A549 (cell line): ENCODE measurements at places on chromosomes 1 and 21.

- DNase-seq: peak; percentile 35
Observed at GRCh38 chr1:53811414-53811851, 26.7 kb downstream of the NDC1 start.

DNA sequence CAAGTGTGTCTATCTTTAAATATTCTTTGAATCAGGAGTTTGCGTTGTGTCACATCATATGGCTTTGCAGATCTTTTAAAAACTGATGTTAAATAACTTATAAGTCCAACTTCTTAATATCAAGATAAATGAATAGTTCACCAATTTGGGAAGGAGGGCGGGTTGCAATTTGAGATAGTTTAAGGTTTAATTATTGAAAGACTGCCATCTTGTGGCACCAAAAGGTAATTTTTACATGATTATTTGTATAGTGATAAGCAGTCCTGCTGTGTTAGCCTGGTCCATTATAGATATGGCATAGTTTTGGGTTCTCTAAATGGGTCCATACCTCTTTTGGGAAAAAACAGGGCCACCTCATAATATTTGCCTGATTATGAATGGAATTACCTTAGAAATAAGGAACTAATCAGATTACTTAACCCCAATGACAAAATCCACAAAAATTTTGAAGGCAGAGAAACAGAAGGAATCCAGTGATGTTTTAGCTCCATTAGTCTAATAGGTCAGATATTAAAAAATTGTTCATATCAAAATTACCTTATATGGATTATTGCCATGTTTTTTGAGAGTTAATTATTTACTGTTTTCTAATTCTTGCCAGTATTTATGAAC, 64.3 kb downstream of the PRKAA2 start:
- peak; percentile 19 for DNase-seq

DNA sequence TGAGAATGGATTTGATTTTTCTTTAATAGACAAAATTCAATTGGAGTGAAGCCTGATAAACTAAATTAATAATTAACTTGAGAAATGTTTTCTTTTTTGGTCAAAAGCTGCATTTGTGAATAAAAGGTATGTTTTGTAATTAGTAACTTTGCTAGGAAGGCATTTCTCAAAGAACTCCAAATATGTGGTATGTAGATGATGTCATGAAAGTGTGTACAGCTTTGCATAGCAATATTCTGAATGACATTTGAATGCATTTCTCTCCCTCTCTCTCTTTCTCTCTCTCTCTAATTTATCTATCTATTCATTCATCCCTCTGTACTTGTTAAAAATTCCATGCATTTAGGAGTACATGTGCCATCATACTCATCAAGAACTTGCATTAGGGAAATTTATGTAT, 109.1 kb upstream of the ADAMTS5 start:
- no peak for DNase-seq

- no peak for DNase-seq
Observed at GRCh38 chr1:22888320-22889075, 84.2 kb downstream of the LACTBL1 start.

DNA sequence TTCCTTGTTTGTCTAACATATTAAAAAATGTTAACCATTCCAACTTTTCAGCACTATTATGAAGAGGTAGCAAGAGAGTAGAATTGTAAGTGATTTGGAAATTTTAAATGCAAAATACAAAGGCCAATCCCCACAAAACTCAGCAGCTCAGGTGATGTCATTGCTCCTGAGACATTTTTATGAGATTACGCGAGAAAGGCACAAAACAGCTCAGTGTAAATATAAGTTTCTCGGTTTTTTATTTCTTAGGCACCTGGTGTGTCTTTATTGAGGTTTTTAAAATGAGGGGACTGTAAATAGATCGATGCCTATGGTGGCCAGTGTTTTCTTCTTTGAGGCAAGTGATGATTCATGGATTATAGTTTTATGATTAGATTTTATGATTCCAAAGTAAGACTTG, 6.1 kb downstream of the ABCG1 start:
- DNase-seq: no peak

- peak; percentile 80 for DNase-seq
Observed at GRCh38 chr1:40944326-40944725, 35.2 kb upstream of the CTPS1 start.

DNA sequence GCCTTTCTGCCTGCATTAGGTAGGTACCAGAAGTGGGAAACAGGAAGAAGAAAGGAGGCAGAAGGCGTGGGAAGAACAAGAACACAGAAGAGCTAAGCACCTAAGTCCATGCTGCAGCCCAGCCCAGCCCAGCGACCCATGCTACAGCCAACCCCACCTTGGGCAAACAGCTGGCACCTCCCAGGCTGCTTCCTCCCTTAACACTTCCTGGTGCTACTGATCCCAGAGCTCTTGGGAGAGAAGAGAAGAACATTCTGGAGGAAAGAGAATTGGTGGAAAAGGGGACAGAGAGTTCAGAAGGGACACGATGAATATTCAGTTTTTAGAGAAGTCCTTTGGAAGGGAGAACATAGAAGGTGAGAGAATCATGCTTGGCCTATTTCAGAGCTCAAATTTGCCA, 28.5 kb downstream of the PLEKHA6 start:
- peak; percentile 82 for DNase-seq

DNA sequence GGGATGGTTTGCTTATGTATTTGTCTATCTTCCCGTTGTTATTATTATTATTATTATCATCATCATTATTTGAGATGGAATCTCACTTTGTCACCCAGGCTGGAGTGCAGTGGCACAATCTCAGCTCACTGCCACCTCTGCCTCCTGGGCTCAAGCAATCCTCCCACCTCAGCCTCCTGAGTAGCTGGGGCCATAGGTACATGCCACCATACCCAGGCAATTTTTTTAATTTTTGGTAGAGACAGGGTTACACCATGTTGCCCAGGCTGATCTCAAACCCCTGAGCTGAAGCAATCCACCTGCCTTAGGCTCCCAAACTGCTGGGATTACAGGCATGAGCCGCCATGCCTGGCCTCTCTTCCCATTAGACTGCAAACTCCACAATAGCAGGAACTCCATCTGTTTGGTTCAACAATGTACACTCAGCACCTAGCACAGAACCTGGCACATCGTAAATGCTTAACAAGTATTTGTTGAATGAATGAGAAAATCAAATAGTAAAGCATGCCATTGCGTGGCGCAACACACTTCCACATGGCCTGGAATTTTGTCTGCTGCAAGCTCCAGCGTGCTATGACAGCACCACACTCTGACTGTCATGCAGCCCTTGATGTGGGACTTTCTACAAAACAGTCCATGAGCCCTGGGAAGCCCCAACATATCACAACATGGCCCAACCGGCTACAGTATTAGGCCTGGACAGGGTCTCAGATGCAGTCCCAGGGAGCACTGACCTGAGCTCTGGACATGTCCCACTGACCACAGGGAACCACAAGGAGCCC, 3.8 kb upstream of the TINAGL1 start:
- DNase-seq: no peak

DNA sequence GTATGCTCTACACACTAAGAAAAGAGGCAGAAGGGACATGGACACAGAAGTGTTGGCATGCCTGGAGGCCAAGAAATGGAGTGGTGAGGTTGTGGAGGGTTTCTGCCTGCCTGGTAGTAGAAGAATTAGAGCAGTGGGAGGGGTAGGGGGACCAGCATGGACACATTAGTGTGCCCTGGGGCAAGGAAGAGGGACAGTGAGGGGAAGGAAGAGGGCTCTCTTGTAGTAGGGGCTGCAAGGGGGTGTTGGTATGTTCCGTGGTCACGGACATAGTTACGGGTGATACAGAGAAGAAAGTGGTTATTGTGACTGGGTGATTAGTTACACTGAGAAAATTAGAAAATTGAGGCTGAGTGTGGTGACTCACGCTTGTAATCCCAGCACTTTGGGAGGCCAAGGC, 23.3 kb downstream of the LEMD1 start:
- no peak for DNase-seq

DNA sequence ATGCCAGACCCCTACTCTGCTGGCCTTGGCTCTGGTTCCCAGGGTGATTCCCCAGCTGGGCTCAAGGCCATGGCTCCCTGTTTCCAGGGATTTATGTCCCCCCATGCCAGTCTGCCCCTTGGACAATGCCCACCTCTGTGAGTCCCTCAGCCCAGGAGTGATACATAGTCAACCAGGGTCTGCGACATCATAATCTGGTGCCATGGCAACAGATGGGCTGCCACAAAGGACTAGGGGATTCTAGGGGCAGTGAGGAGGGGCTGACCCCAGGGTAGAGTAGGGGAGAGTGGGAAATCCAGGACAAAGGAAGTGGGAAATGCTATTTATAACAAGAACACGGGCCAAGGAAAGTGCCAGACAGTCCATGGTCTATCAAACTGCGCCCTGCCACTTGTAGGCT, 33.8 kb downstream of the LRP8 start:
- no peak for DNase-seq

- DNase-seq: peak; percentile 67
Observed at GRCh38 chr1:181479137-181479745, 4.1 kb upstream of the CACNA1E start.

GRCh38 chr1:223143537-223144248, 645 bp upstream of the TLR5 start:
- DNase-seq: no peak

DNA sequence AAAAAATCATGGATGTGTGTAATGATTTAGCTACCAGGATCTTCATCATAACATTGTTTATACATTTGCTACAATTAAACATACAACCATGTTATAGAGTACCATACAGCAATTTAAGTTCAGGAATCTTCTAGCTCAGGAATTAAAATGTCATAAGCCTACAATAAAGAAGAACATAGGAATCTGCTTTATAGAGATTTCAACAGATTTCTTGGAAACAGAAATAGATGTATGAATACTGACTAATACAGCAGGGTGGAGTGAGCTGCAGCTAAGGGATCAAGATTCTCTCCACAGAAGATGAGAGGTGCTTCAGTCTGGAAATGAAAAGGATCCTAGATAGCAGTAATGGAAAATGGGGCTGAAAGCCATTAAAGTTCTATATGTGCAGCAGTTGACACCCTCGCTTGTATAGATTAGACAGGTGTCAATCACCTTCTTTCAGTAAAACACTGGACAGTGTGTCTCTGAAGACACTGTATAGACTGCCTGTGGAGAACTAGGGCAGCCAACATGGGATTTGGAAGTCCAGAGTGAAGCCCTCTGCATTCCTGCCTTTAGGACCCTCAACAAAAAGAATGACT, 73.9 kb downstream of the DNTTIP2 start:
- no peak for DNase-seq

DNA sequence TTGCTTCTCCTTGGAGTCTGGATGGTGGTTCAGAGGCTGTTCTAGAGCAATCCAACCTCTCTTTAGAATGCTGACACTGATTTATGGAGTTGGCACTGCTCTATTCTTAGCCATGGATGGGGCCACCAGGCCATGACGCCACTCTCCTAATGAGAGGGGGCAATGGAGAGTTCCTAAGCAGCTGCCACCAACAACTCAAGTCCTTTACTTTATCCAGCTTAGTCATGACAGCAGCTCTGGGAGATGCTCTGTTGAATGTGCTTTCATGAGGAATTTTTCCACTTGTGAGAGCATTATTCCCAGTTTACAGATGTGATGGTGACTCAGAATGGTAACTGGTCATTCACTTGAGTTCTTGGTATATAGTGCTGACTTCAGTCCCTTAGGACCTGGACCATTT, 366.3 kb downstream of the HHAT start:
- no peak for DNase-seq

DNA sequence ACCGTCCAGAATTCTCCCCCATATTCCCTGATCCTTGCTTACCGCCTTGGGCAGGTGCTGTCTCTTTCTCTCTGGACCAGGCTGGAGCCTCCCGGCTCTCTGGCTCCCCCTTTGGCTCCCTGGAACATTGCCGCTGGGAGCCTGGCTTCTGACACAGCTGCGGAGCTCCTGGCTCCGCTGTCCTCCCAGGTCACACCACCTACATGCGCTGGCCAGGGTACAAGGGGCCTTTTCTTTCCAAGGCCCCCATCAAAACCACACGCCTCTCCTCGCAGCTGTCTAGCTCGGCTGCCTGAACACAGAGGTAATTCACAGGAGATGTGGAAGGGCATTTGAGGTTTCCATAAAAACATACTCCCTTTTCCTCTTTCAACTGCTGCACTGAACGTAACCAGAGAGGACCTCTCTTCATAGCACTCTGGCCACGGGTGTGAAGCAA, 7.5 kb upstream of the ZNF648 start:
- DNase-seq: peak; percentile 90

DNA sequence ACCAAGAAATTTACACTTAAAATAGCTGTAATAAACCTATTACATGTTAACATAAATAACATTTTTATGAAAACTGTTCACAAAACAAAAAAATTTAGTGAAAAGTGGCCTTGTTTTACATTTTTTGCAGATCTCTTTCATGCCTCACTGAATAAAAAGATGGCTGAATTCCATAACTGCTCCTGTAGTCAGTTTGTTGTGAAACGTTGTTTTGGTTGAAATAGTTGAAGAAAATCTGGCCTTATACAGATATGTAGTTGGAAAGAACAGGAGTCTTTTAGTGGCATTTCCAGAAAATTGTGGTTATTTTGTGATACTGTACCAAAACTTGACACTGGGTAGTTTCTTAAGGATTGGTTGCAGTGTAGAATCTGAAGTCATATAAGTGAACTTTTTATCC, 18.1 kb downstream of the ITSN1 start:
- no peak for DNase-seq

DNA sequence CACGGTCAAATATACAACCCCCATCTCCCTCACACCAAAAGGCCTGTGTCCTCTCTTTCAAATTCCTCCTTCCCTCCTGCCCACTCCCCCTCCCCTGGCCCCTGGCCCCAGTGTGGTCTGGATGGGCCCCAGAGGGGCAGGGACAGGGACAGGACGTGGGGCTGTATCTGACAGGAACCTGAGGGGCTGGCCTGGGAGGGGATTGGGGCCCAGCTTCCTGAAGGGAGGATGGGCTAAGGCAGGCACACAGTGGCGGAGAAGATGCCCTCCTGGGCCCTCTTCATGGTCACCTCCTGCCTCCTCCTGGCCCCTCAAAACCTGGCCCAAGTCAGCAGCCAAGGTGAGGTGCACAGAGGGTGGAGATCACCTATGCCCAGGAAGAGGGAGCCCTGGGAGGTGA, at the start of gene MPL:
MPL (plus strand) TSS at position 231 of the 400 bp plus-strand sequence; CDS start at position 262, 31 bp downstream.
- DNase-seq: no peak

GRCh38 chr1:39183503-39184353, 20.8 kb upstream of the MACF1 start:
- peak; percentile 91 for DNase-seq

GRCh38 chr1:96865731-96866685, 144.4 kb downstream of the PTBP2 start:
- peak; percentile 60 for DNase-seq

- no peak for DNase-seq
Observed at GRCh38 chr21:18245464-18245967, 883 bp downstream of the CHODL start.

DNA sequence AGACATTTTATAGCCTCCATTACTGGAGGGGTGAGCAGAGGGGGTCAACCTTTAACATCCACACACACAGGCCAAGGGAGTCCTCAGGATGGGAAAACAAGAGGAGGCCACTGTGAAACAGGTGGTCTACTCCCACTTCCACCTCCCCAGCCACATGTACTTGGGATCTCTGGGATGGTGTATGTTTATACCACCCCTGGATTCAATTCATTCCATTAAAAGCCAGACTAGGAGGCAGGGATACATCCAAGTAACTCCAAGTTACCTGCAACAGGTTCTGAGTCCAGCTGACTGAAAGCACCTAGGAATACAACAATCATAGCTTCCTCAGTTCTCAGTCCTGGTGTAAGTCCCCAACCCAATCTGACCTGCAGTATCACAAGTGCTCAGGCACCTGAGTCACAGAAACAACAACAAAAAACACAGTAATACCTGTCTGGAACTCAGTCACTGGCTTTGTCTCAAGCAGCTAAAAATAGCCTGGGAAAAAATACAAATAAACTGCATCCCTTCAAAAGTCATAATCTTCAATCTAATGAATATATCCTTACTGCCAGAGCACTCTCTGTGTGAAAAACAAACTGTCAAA, 9.8 kb downstream of the ERI3 start:
- no peak for DNase-seq

- no peak for DNase-seq
Observed at GRCh38 chr1:180155182-180155682, 563 bp downstream of the QSOX1 start.
